CD8-positive, alpha-beta memory T cell (primary cell): ENCODE measurements at places on chromosomes 5 and 9. TPM values are rescaled to one million over a fixed set of nuclear protein-coding genes. Genes with fewer than 3 reads are reported as not detected.
A peak's percentile ranks its signal among the peaks of the same experiment; 100 is the strongest.

DNA sequence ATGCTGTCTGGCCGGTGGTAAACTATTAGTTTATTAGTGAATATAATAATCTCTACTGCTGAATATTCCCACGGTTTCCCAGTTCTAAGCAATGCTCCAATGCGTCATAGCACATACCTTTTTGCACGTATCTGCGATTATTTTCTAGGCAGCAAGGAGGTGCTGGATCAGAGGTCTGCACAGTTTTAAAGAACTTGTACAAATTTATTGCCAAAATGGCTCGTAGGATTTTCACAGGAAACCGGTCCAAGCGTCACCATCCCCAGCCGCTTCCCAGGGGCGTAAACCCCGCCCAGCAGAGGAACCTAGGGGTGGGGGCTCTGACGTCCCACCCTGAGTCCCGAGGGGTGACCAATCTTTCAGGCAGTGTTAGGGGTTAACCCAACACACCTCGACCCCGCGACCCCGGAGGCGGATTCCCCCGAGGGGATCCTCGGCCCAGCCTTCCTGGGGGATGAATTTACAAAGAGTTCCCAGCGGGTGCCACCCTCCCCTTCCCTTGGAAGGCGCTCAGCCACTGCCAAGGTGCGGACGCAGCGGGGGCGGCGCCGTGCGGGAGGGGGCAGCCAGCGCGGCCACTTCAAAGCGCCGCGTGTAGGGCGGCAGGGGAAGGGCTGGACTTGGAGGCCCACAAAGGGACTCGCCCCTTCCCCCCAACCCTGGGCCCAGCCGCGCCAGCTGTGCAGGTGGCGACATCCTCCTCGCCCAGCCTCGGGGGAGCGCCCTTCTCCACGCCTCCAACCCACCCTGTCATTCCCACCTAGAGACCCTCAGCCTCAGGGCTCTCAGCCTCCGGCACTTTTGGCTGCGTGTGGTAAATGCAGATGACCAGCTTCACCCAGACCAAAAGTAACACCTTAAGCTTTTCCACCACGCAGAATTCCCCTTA lies 43.5 kb upstream of the TCF7 start:
- H3K27me3 ChIP-seq: no peaks in the 10 kb centered on the region
- H3K36me3 ChIP-seq: no peaks in the 10 kb centered on the region
- peaks cover 58% of the 10 kb centered on the region for H3K4me1 ChIP-seq
- H3K27ac ChIP-seq: no peak overlapping the region

DNA sequence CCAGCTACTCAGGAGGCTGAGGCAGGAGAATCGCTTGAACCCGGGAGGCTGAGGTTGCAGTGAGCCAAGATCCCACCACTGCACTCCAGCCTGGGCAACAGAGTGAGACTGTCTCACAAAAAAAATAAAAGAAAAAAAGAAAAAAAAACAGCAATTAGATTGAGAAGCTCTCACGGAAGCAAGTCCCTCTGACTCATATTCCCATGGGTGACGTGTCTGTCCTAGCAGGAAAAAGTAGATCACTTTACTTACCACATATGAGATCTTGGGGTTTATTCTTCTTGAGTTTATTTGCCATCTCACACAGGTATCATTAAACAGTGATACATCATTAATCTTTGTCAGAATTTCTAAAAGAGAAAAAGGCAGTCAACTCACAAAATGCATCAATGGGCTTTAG lies 62.6 kb downstream of the SUSD1 start:
- no peaks in the 10 kb centered on the region for H3K4me1 ChIP-seq
- no peaks in the 10 kb centered on the region for H3K27me3 ChIP-seq
- no peaks in the 10 kb centered on the region for H3K36me3 ChIP-seq
- DNase-seq: no peak
- no peak overlapping the region for H3K27ac ChIP-seq

- no peaks in the 10 kb centered on the region for H3K36me3 ChIP-seq
- H3K27me3 ChIP-seq: no peaks in the 10 kb centered on the region
- DNase-seq: no peak
- H3K4me1 ChIP-seq: no peaks in the 10 kb centered on the region
- H3K4me3 ChIP-seq: no peak overlapping the region
Observed at GRCh38 chr9:109912082-109912582, 132.1 kb downstream of the PALM2AKAP2 start.

The IFNA13 gene
- total RNA-seq: not detected

DNA sequence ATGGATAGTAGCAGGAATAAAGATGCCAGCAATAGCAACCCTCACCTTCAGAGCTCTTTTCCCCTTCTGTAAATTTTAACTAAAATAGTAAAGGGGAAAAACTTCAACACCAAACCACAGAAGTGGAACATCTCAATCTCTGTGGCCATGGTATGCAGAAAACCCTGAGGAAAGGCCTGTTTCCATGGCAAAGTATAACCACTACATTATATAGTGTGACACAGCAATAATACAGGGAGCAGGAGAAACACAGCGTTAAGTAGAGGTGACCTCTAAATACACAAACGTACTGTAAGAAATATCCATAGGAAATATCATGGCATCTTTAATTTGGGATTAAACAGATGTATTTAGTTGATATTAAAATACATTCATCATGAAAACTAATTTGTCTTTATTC lies 106.4 kb downstream of the SLC24A2 start:
- no peaks in the 10 kb centered on the region for H3K36me3 ChIP-seq
- H3K27me3 ChIP-seq: no peaks in the 10 kb centered on the region
- H3K4me1 ChIP-seq: no peaks in the 10 kb centered on the region
- no peak overlapping the region for H3K4me3 ChIP-seq
- no peak overlapping the region for H3K27ac ChIP-seq

DNA sequence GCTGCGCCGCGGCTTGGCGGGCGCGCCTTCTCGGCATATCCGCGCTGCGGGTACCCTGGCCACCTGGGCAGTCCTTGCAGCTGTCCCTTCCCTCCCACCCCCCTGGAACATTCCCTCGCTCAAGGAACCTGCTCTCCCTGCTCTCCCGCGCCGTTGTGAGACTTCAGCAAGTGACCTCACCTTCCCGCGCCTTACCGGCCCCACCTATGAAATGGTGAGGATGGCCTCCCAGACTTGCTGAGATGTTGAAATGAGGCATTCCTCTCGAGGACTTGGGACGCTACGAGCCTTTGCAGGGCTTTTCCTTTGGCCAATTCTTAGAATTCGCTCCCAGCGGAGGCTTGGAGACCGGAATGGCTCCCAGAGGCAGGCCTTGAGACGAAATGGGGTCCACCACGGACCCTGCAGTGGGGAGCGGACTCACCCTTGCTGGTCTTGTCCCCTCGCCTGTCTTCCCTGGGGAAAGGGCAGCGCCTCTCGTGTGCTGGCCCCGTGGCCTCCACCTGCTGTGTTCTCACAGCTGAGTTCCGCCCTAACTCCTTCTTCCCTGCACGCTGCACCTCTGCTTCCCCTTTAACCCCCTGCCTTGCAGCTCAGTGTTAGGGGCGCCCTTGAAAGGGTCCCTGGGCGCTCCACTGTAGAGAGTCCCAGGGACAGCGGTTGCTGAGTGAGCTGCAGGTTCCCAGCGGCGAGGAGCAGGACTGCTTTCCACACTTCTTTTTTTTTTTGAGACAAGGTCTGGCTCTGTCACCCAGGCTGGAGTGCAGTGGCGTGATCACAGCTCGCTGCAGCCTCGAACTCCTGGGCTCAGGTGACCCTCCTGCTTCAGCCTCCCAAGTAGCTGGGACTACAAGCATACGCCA lies 907 bp downstream of the HMCN2 start:
- no peak overlapping the region for H3K4me3 ChIP-seq
- H3K27me3 ChIP-seq: peaks cover 33% of the 10 kb centered on the region
- DNase-seq: no peak
- no peaks in the 10 kb centered on the region for H3K36me3 ChIP-seq
- H3K4me1 ChIP-seq: no peaks in the 10 kb centered on the region

The NR4A3 gene
- 37.5 TPM for total RNA-seq

DNA sequence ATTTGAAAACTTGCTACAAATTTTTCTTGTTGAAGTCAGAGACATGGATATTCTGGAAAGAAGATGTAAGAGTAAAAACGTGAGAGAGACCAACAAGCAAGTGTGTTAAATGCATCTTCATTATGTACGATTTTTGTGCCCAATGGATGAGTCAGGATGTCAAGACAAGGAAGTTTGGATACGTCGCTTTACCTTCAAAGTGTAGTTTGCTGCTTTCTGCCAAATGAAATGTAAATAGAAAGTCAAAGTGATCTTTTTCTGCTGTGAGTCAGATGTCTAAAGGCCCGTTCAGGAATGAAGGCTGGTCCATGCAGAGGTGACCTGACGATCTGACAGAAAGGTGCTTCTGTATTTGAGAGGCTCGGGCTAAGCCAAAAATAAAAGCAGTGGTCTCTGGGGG lies 273.1 kb upstream of the PIK3R1 start:
- no peaks in the 10 kb centered on the region for H3K27me3 ChIP-seq
- no peak overlapping the region for H3K27ac ChIP-seq
- H3K36me3 ChIP-seq: no peaks in the 10 kb centered on the region
- no peak for DNase-seq
- H3K4me1 ChIP-seq: no peaks in the 10 kb centered on the region

GRCh38 chr9:89428901-89429890 lies 68.7 kb downstream of the SEMA4D start:
- peaks cover 6% of the 10 kb centered on the region for H3K36me3 ChIP-seq
- no peak overlapping the region for H3K4me3 ChIP-seq
- no peak overlapping the region for H3K27ac ChIP-seq
- peaks cover 94% of the 10 kb centered on the region for H3K4me1 ChIP-seq
- no peaks in the 10 kb centered on the region for H3K27me3 ChIP-seq
- DNase-seq: no peak

GRCh38 chr9:97501972-97502221 lies 431 bp downstream of the TMOD1 start:
- H3K27ac ChIP-seq: peak overlapping the region; percentile 73
- H3K4me1 ChIP-seq: peaks cover 8% of the 10 kb centered on the region
- DNase-seq: no peak

DNA sequence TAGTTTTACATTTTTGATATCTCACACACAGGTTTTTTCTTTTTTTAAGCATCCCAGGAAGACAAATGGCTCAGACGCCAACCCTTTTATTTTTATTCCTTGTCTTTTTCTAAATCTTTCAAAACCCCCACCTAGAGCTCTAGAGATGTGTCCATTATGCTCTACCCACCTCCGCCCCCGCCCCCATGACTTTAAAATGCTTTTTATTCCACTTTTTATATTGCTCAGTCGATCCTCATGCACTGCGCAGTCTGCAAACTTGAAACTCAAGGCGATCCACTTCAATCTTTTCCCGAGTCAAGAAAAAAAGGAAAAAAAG lies 411 bp upstream of the MAT2B start:
- H3K27ac ChIP-seq: peak overlapping the region; percentile 86
- peaks cover 34% of the 10 kb centered on the region for H3K4me1 ChIP-seq
- DNase-seq: no peak
- no peaks in the 10 kb centered on the region for H3K27me3 ChIP-seq
- H3K36me3 ChIP-seq: no peaks in the 10 kb centered on the region

DNA sequence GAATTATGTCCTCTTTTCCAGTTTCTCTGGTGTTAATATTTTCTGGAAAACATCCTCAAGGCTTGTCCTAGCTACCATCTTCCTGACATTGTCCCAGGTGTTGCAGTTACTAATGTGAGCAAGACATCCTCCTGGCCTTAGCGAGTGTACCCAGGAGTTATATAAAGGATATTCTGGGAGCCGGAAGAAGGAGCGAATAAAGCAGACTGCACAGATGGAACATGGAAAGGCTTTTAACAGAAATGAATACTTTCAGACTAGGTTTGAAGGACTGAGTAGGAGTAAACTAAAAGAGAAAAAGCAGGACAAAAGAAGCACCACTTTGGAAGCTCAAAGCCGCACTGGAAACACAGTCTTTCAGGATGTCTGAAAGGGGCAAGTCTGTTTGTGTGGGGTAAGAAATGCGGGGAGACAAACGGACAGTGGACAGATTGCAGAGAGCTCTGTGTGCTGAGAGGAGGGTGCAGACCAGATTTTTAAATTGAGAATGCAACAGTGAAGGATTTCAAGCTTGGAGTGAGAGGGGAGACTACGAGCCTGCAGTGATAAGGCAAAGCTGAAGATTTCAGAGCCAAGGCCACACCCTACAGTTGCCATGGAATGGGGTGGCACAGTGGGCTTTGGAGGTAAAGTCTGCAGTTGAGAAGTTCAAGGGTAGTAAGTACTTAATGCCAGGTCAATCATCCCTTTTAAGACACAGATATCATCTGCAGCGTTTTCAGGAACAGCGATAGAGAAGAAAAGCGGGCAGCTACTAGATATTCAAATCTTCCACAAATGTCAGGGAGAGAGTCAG lies 94.1 kb upstream of the TAF11L2 start:
- H3K4me3 ChIP-seq: no peak overlapping the region
- H3K27me3 ChIP-seq: no peaks in the 10 kb centered on the region

The SLCO6A1 gene
- total RNA-seq: not detected

- H3K27ac ChIP-seq: no peak overlapping the region
- no peaks in the 10 kb centered on the region for H3K27me3 ChIP-seq
Observed at GRCh38 chr5:34849253-34849652, 10.3 kb downstream of the TTC23L start.
